Stimulated activated naive B cell treated with anti-CD40 and anti-IgM and Interleukin-4, amounts not matched to agents 10 μg/mL and 1 μg/mL and 100 μg/mL, for 72 hours (primary cell): ENCODE measurements at places on chromosomes 12 and 14.

DNA sequence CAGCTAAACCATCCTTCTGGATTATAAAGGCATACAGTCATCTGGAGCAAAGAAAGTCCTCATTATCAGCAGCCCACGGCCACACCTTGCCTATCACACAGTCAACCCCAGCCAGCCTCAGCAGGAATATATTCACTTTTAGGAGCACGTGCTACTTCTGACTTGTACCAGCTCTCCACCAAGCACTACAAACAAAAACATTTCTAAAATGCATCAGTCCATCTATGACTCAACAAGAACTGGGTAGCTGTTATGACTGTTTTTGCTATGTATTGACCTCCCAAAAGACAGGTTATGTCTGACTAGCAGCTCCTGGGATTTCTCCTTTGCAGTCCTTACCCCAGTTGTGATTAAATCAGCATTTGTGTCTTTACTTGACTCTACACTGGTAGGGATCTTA, 31.2 kb downstream of the NUAK1 start:
- no peak overlapping the region for H3K4me3 ChIP-seq
- H3K27me3 ChIP-seq, result peaks cover 34% of the 10 kb centered on the region
- no peak overlapping the region for H3K27ac ChIP-seq
- no peaks in the 10 kb centered on the region for H3K4me1 ChIP-seq

GRCh38 chr12:81086342-81086741, 8.5 kb downstream of the ACSS3 start:
- no peaks in the 10 kb centered on the region for H3K36me3 ChIP-seq
- no peak for DNase-seq
- H3K27ac ChIP-seq, result no peak overlapping the region
- no peak overlapping the region for H3K4me3 ChIP-seq
- H3K27me3 ChIP-seq, result no peaks in the 10 kb centered on the region

DNA sequence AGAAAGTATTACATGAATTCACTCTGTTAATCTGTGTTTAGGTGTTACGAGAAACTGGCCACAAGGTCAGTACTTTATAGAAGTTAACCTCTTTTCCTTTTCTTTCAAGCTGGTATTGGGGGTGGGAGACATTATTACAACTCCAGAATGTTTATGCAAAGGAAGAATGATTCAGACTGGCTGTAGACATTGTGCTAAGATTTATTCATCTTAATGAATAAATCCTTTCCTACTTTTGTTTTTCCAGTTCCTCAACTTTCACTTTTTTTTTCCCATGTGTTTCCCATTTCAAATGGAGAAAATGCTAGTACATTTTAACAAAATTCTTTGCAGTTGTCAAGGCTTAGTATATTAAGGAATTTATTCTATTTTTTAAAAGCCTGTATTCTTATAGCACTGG, 1.3 kb downstream of the OTOGL start:
- no peaks in the 10 kb centered on the region for H3K4me1 ChIP-seq
- no peaks in the 10 kb centered on the region for H3K27me3 ChIP-seq
- no peak overlapping the region for H3K4me3 ChIP-seq
- no peak for DNase-seq
- H3K36me3 ChIP-seq, result no peaks in the 10 kb centered on the region
- no peak overlapping the region for H3K27ac ChIP-seq

GRCh38 chr12:115850957-115851356, 426.5 kb downstream of the MED13L start:
- H3K36me3 ChIP-seq, result no peaks in the 10 kb centered on the region
- no peak overlapping the region for H3K4me3 ChIP-seq
- peaks cover 35% of the 10 kb centered on the region for H3K27me3 ChIP-seq
- no peak for DNase-seq

- no peaks in the 10 kb centered on the region for H3K36me3 ChIP-seq
- DNase-seq, result no peak
- H3K4me3 ChIP-seq, result no peak overlapping the region
- H3K4me1 ChIP-seq, result no peaks in the 10 kb centered on the region
Observed at GRCh38 chr12:105470601-105471000, 140.1 kb downstream of the C12orf75 start.
